ENCODE measurements at places on chromosomes 1 and 21. TPM values are rescaled to one million over a fixed set of nuclear protein-coding genes. Genes with fewer than 3 reads are reported as not detected.

DNA sequence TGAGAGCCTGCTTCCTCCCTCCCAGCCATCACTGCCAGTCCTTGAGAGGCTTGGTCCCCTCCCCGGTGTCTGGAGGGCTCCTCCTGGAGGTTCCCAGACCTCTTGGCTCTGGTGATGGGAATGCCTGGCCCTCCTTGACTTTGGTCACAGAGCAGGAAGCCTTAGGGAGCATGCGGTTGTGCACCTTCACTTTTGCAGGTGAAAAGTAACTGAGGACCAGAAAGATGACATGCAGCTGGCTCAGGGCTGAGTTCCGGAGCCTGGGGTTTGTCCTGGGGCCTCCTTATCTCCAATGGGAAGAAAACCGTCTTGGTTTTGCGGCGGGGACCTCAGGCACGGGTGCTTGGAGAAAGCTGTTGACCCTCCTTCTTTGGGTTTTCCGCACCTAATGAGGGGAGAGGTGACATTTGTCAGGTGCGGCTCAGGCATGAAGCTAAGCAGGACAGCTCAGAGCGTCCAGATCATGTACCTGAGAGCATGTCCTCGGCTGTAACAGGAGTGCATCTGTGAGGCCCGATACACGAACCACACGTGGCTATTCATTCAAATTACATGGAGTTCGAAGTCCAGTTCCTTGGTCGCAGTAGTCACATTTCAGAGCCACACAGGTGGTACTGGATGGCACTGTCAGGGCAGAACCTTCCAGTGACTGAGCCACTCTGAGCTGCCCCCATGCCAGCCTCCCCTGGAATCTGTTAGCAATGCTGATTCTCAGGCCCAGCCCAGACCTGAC is 608 bp upstream of the MX2 start:
- H3K4me3 ChIP-seq = peak overlapping the region; percentile 89
- H3K4me1 ChIP-seq = peaks cover 47% of the 10 kb centered on the region
- H3K36me3 ChIP-seq = peaks cover 24% of the 10 kb centered on the region
- H3K27me3 ChIP-seq = no peaks in the 10 kb centered on the region

The ZP4 gene
- total RNA-seq = not detected

DNA sequence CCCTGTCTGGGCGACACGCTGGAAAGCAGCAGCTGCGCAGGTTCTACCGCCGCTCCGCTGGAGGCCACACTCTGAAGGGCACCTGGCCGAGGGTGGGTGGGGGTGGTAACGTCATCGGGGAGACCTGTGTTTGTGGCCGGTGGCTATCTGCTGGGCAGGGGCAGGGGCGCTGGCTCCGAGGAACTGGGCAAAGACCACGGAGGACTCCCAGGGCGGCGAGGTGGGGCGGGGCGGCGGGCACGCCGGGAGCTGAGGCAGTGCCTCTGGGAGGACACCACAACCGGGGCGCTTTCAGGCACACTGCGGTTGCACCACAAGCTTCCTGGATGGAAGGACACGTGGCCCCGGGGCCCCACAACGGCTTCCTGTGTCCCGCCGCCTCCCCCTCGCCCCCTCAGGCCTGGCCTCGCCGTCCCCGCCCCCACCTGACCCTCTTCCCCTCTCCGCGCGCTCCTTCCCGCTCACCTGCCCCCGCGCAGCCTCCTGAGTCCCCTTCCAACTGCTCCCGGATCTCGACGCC is 3.3 kb upstream of the DENND2D start:
- peak overlapping the region; percentile 70 for H3K27ac ChIP-seq
- no peaks in the 10 kb centered on the region for H3K27me3 ChIP-seq
- peaks cover 50% of the 10 kb centered on the region for H3K4me1 ChIP-seq
- H3K4me3 ChIP-seq = peak overlapping the region; percentile 79
- H3K36me3 ChIP-seq = peaks cover 5% of the 10 kb centered on the region

The ST6GALNAC5 gene
- not detected for total RNA-seq

DNA sequence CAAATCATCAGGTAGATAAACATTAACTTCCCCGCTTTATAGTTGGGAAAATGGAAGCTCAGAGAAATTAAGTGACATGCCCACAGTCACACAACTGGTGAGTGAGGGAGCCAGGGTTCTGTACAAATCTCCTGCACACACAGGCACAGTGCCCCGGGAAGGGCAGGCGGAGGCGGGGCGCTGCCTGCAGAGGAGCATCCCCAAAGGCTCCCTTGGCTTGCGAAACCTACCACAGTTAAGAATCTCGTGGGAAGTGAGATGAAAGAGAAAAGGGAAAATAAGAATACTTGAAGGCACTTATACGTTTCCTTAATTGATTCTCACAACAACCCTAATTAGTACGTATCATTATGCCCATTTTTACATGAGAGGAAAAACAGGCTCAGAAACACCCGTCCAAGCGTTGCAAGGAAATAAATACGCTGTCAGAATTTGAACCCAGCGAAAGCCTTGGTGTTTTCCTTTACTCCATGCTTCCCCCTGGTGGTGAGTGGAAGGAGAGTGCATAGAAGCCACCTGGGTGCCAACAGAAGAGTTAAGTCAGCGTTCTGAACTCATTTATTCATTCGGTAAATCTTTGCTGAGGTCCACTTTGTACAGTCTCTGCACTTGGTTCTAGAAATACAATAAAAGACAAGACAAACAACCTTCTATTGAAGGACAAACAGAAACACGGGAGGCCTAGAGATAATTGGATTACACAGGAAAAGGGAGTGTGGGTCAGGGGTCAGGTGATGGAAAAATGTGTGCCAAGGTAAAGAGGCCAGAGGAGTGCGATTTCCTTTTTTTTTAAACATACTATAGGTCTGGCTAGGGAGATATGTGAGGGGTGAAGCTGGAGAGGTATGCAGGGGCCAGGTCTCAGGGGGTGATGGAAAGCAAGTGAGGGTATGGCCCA is 28.4 kb downstream of the ACP6 start:
- H3K4me3 ChIP-seq = no peak overlapping the region
- H3K27me3 ChIP-seq = no peaks in the 10 kb centered on the region
- peaks cover 30% of the 10 kb centered on the region for H3K4me1 ChIP-seq
- peaks cover 11% of the 10 kb centered on the region for H3K36me3 ChIP-seq
- H3K27ac ChIP-seq = no peak overlapping the region
- peak; percentile 30 for DNase-seq

DNA sequence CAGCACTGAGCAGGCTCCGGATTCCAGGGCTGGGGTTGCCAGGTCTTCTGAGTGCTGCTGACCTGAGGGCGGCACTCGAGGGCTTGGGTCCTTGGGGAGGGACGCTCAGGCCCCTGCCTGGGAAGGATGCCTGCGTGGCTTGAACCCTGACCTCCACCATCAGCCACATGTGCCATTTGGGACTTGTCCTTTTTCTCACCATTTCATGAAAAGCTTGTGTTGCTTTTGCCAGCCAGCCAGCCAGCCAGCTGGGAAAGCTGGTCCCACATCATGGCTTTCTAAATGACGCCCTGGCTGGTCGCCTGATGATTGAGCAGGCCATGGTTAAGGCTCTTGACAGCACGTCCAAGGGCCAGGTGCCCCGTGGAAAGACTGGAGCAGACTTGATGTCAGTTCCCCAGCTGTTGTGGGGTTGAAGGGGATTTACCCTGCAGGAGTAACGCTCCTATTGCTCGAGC is 168.7 kb downstream of the CAMTA1 start:
- H3K4me3 ChIP-seq = no peak overlapping the region
- DNase-seq = no peak
- H3K36me3 ChIP-seq = no peaks in the 10 kb centered on the region

DNA sequence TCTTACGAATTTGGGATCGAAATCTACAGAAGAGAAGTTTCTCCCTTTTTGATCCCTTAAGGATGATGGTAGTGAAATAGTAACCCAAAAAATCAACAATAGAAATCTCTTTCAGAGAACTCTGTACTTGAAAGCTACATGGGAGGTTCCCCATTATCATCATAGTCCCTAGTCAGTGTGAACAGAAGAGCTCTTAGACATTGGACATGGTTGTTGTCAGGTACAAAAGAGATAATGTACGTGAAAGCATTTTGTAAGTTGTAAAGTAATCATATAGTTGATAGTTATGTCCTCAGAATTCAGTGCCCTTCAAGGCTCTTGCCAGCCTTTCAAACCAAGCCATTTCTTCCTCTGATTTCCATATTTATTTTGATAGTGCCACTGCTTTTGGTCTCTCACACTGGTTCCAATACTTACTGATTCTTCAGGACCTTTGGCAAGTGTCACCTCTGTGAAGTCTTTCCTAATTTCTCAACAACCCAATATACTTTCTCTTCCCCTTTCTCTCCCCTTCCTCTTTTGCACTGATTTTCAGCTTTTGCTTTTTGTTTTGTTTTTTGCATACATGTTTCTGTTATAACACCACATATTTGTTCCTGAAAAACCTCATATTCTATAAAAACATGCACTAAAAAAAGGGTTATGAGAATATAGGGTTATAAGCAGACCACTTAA is 22.4 kb downstream of the VPS45 start:
- no peak for DNase-seq
- no peak overlapping the region for H3K4me3 ChIP-seq
- H3K27ac ChIP-seq = no peak overlapping the region
- H3K27me3 ChIP-seq = no peaks in the 10 kb centered on the region
- H3K36me3 ChIP-seq = peaks cover 18% of the 10 kb centered on the region
